T-cell (primary cell): ENCODE measurements at places on chromosomes 5 and 9. TPM values are rescaled to one million over a fixed set of nuclear protein-coding genes. Genes with fewer than 3 reads are reported as not detected.

Gene COMMD10
- total RNA-seq: 36.9 TPM

DNA sequence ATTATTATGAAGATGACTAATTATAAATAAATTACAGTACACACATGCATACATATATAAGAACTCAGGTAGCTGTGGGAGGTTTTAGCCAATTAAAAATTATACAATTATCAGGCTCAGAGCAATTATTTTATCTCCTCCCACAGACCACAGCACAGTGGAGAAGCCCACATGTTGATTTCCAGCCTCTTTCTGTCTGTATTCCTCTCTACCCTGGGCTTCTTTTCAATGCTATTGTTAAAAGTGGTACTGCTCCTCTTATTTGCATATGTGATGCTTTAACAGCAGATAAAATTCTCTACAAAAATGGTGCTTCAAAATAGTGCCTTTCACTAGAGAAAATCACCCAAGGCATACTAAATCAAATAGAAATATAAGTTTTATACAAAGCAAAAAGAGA is 218.7 kb downstream of the NFIB start:
- DNase-seq: no peak
- no peaks in the 10 kb centered on the region for H3K27me3 ChIP-seq
- H3K36me3 ChIP-seq: no peaks in the 10 kb centered on the region
- no peak overlapping the region for H3K27ac ChIP-seq
- no peaks in the 10 kb centered on the region for H3K4me1 ChIP-seq

Gene KIF20A
- total RNA-seq: 0.67 TPM

- no peak overlapping the region for H3K4me3 ChIP-seq
- no peaks in the 10 kb centered on the region for H3K27me3 ChIP-seq
- no peak for DNase-seq
- H3K36me3 ChIP-seq: no peaks in the 10 kb centered on the region
- no peaks in the 10 kb centered on the region for H3K4me1 ChIP-seq
These were observed 14.9 kb downstream of the ADAMTSL1 start for GRCh38 chr9:18488886-18489285.

Gene TRIM14
- 85.3 TPM for total RNA-seq

DNA sequence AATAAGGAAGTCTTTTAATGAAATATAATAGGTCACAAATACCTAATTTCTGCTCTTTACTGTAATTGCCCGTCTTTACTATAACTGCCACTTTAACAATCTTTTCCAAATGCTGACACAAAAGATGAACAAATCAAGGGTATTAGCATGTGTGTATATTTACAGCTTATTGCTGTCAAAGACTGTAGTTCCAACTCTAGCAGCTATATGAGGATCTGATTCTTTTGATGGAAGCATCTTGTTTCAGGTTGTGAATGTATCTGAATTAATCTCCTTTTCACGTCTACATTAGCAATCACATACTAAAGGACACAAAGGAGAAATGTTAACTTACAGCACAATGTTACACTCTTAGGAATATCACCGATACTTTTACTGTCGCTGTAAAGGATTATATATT is 27.9 kb downstream of the RFX3 start:
- no peak for DNase-seq
- no peaks in the 10 kb centered on the region for H3K27me3 ChIP-seq
- no peak overlapping the region for H3K27ac ChIP-seq
- no peaks in the 10 kb centered on the region for H3K4me1 ChIP-seq
- no peak overlapping the region for H3K4me3 ChIP-seq

GRCh38 chr9:8486095-8486494 is 686.5 kb upstream of the DMAC1 start:
- H3K27me3 ChIP-seq: no peaks in the 10 kb centered on the region
- H3K4me3 ChIP-seq: no peak overlapping the region
- no peaks in the 10 kb centered on the region for H3K36me3 ChIP-seq
- H3K27ac ChIP-seq: no peak overlapping the region
- DNase-seq: no peak

Gene CDH18
- total RNA-seq: not detected

DNA sequence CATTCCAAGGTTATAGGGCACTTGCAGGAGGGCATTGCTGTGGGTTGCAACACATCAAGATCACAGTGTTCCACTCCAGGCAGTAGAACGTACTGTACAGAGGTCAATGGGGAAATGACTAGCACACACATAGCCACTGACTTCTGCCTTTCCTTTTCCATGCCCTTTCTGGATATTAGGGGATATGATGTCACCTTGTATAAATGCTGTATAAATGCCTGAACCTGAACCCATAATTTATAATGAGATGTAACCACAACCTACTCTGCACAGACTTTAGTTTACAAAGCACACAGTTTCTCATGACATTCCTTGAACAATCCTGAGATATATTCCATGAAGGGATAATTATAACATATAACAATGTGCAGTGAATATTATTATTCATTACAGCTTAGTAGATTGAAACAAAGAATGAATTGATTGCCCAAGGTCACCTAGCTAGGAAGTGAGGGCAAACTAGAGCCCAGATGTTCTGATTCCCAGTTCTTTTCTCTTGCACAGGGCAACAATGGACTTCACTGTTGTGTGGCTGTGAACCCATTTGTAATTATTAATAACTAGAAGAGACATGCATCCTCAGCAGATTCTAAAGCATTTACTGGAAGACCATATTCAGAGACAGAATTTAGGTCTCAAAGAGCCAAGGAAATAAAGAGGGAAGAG is 5.6 kb upstream of the ABLIM3 start:
- peaks cover 10% of the 10 kb centered on the region for H3K27me3 ChIP-seq
- no peak for DNase-seq
- H3K4me1 ChIP-seq: no peaks in the 10 kb centered on the region
- H3K4me3 ChIP-seq: no peak overlapping the region
- H3K36me3 ChIP-seq: no peaks in the 10 kb centered on the region
- H3K27ac ChIP-seq: no peak overlapping the region

Gene GFRA3
- total RNA-seq: not detected

Gene MEGF10
- total RNA-seq: 0.89 TPM

Gene PRDM12
- 0.13 TPM for total RNA-seq

DNA sequence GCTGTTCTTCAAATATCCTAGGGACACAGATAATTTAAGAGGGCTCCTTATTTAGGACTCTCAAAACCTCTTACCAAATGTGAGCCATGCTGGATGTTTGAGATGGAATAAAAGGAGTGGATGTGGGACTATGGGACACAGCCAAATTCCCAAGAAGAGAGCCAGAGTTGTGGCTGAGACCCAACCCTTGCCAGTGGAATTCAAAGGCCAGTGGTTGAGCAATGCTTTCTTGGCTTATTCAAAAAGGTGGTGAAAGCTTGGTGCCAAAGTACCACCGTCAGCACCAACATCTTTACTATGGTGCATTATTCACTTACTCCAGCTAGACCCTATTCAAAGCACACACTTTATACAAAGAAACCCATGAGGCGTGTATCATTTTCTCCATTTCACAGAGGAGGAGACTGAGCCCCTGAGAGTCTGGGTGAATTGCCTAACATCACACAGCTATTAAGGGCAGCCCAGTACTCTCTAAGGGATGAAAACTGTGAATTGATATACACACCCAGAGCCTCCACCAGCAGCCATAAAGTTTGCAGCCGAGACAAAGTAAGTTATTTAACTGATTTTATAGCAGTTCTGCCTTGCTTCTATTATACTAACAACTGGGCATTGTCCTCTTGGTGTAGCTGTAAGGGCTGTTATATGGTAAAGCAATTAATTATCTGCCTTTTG is 391.7 kb downstream of the ACTL7B start:
- DNase-seq: no peak
- no peaks in the 10 kb centered on the region for H3K4me1 ChIP-seq
- H3K36me3 ChIP-seq: no peaks in the 10 kb centered on the region
- H3K27me3 ChIP-seq: no peaks in the 10 kb centered on the region

Gene NCBP1
- 31.9 TPM for total RNA-seq

- H3K4me1 ChIP-seq: no peaks in the 10 kb centered on the region
- no peak for DNase-seq
- H3K27me3 ChIP-seq: no peaks in the 10 kb centered on the region
- H3K27ac ChIP-seq: no peak overlapping the region
- H3K36me3 ChIP-seq: peaks cover 4% of the 10 kb centered on the region
These were observed 20.9 kb downstream of the NDUFA8 start for GRCh38 chr9:122138560-122139268.
